ENCODE measurements at places on chromosomes 1 and 21.

- DNase-seq = peak; percentile 66
These were observed 30.7 kb downstream of the ITPKB start for GRCh38 chr1:226708342-226708780.

GRCh38 chr1:180145446-180145845, 9.2 kb upstream of the QSOX1 start:
- DNase-seq = no peak

DNA sequence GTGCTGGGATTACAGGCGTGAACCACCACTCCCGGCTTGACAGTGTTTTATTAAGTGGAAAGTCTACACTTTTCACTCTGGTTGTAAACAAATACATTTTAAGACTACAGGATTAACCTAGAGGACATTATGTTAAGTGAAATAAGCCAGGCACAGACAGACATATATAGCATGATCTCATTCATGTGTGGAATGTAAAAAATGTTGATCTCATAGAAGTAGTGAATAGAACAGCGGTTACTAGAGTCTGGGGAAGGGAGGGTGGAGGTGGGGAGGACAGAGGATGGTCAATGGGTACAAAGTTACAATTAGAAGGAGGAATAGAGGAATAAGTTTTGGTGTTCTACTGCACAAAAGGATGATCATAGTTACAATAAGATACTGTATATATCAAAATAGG, 16.9 kb downstream of the CTH start:
- DNase-seq = no peak

GRCh38 chr1:160108888-160109662, 6.5 kb upstream of the ATP1A2 start:
- DNase-seq = peak; percentile 63

Data from activated naive CD4-positive, alpha-beta T cell treated with anti-CD3 and anti-CD28 coated beads for 36 hours (primary cell).